Stomach (tissue), 19 donors: ENCODE measurements at places on chromosomes 2 and 18. TPM values are rescaled to one million over a fixed set of nuclear protein-coding genes. Genes with fewer than 3 reads are reported as not detected.
A peak's percentile ranks its signal among the peaks of the same experiment; 100 is the strongest.

The HTR2B gene
- 1.3 TPM for total RNA-seq

GRCh38 chr2:71882949-71883472 lies 264.7 kb downstream of the CYP26B1 start:
- no peaks in the 10 kb centered on the region for H3K27me3 ChIP-seq
- no peaks in the 10 kb centered on the region for H3K36me3 ChIP-seq
- H3K4me3 ChIP-seq = no peak overlapping the region
- peak; percentile 66 for DNase-seq
- H3K27ac ChIP-seq = no peak overlapping the region
- peaks cover 34% of the 10 kb centered on the region for H3K4me1 ChIP-seq

GRCh38 chr2:120631724-120632123 lies 103.9 kb upstream of the GLI2 start:
- no peak overlapping the region for H3K4me3 ChIP-seq
- no peaks in the 10 kb centered on the region for H3K27me3 ChIP-seq
- no peak overlapping the region for H3K27ac ChIP-seq
- H3K36me3 ChIP-seq = no peaks in the 10 kb centered on the region
- H3K4me1 ChIP-seq = peaks cover 4% of the 10 kb centered on the region

DNA sequence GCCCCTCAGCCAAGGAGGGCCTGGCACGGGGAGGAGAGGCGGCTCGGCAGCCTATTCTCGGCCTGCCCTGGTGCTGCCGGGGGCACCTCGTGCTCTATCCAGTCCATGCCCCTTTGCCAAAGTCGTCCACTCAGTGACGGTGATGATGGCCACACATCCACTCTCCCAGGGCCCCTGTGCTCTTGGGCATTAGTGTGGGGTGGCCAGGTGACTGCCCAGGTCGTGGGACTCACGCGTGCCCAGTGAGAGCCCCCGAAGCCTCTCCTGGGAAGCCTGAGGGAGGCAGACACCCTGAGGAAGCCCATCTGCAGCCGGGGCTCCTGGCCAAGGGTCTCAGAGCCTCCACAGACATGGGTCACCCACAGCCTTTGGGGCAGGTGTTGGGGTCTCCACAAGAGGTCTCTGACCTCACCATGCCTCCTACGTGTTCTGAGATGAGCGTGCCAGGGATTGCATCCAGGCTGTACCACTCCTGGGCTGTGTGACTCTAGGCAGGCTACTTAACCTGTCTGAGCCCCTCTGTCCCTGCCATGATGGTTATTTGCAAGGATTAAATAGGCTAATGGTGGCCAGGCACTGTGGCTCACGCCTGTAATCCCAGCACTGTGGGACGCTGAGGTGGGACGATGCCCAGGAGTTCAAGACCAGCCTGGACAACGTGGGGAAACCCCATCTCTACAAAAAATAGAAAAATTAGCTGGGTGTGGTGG lies 12.9 kb downstream of the RAMP1 start:
- H3K4me1 ChIP-seq = peaks cover 55% of the 10 kb centered on the region
- H3K27me3 ChIP-seq = no peaks in the 10 kb centered on the region
- DNase-seq = no peak
- H3K36me3 ChIP-seq = peaks cover 3% of the 10 kb centered on the region

- peaks cover 73% of the 10 kb centered on the region for H3K4me1 ChIP-seq
- H3K4me3 ChIP-seq = no peak overlapping the region
- H3K27ac ChIP-seq = peak overlapping the region; percentile 98
- H3K27me3 ChIP-seq = no peaks in the 10 kb centered on the region
- no peak for DNase-seq
- no peaks in the 10 kb centered on the region for H3K36me3 ChIP-seq
Measured at GRCh38 chr2:39432701-39433100, 4.4 kb downstream of the MAP4K3 start.

The CCDC178 gene
- total RNA-seq = 1.1 TPM

DNA sequence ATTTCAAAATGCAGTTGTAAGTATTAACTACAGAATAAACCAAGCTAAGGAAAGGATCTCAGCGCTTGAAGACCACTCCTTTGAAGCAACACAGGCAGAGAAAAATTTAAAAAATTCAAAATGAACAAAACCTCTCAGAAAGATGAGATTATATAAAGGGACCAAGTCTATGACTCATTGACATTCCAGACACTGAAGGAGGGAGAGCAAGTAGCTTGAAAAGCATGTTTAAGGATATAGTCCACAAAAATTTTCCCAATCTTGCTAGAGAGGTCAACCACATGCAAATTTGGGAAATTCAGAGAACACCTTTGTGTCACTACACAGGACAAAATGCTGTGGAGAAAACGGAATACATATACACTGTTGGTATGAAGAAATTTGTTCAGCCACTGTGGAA lies 112.6 kb upstream of the MC4R start:
- no peak overlapping the region for H3K27ac ChIP-seq
- H3K36me3 ChIP-seq = no peaks in the 10 kb centered on the region
- DNase-seq = no peak
- H3K4me1 ChIP-seq = no peaks in the 10 kb centered on the region
- no peaks in the 10 kb centered on the region for H3K27me3 ChIP-seq

The IL36A gene
- not detected for total RNA-seq

The IFIH1 gene
- total RNA-seq = 11.2 TPM

The CHST10 gene
- not detected for total RNA-seq
